B cell (primary cell): ENCODE measurements at places on chromosomes 1 and 21.

- DNase-seq: no peak
Measured at GRCh38 chr1:8077602-8078001, 51.5 kb upstream of the ERRFI1 start.

DNA sequence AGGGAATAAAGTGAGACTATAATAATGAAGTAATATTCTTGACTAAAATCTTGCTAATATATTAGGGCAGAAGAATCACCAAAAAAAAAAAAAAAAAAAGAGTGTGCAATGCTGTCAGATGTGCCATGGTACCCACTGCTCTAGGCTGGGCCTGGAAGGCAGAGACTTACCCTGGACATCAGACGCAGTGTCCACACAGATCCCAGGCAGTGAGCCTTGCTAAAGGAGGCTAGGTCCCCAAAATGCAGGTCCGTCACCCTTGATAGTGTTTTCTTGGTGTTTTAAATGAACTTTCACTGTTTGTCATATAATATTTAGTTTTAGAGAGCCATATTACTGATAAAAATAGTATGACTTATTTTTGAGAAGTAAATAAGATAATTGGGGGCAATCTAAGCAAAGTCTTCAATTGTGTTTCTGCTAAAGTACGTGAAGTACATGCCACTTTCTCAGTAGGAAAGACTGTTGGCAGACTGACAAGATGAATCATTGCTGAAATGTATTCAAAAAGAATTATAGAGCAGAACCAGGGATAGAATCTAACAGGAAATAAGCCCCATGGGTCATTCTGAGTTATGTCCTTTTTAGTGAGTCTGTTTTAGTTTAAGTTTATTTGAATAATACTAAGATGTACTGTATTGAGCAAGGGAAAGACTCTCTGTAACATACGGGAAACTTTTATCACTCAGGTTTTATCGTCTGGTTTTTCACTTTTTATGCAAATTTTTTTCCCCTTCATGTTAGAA lies 74.6 kb upstream of the PDC start:
- DNase-seq: no peak

DNA sequence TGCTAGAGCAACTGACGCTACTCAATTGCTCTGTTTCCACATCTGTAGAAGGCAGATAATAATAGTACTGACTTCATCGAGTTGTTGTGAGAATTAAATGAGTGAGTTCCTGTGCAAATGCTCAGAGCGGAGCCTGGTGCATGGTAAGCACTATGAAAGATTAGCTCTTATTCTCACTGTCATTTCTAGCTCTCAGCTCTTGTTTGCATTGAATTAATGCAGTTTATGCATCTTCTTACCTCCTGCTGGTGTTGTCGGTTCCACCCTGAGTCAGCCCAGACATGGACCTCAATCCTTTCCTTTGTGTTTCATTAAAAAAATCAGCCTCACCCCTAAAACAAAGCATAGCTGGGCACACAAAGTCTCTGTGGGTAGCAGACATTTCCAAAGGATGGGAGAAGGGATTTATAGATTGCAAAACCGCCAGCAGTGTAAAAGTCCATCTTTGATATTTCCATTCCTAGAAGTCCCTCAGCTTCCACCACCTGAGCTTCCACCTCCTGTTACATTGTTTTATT lies 254.4 kb upstream of the CSF3R start:
- DNase-seq: no peak

DNA sequence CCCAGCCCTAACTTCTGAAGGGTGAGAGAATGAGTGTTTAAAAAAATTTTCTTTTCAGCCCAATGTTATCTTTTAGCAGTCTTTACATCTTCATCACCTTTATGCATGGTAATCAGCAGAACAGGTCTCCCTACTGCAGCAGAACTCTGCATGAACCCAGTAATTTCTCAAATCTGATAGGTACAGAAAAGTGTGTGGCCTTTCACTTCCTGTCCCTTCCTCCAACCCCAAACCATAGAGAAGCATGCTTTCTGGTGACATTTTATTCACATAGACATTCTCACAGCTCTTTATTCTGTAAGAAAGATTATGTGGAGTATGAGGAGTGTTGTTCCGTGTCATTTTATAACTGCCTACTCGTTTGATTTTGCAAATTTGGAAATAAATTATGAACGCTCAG lies 68.6 kb downstream of the RPAP2 start:
- DNase-seq: no peak

GRCh38 chr1:17869815-17870214 lies 114.7 kb downstream of the ACTL8 start:
- DNase-seq: no peak

- no peak for DNase-seq
Measured at GRCh38 chr1:178510155-178510554, 2.8 kb upstream of the TEX35 start.

GRCh38 chr1:245327360-245327759 lies 172.6 kb downstream of the KIF26B start:
- DNase-seq: no peak
